Stimulated activated CD8-positive, alpha-beta memory T cell treated with anti-CD3 and anti-CD28 coated beads, Interleukin-15, amount 100 ng/mL, for 1 hour (primary cell): ENCODE measurements at places on chromosomes 2 and 18.

- peak; percentile 43 for DNase-seq
Measured at GRCh38 chr18:23871410-23871809, 143.1 kb upstream of the TTC39C start.

- DNase-seq, result no peak
Measured at GRCh38 chr2:214839464-214839863, 30.0 kb upstream of the BARD1 start.

GRCh38 chr18:37270038-37270665 is 295.4 kb downstream of the CELF4 start:
- no peak for DNase-seq

DNA sequence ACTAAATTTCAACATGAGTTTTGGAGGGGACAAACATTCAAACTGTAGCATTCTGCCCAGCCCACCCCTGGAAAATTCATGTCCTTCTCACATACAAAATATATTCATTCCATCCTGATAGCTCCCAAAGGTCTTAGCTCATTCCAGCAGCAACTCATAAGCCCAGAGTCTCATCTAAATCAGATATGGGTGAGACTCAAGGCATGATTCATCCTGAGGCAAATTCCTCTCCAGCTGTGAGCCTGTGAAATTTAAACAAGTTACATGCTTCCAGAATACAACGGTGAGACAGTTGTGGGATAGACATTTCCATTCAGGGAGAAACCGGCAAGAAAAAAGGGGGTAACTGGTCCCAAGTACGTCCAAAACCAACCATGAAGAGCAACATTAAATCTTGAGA is 43.5 kb upstream of the FAHD2A start:
- DNase-seq, result no peak

DNA sequence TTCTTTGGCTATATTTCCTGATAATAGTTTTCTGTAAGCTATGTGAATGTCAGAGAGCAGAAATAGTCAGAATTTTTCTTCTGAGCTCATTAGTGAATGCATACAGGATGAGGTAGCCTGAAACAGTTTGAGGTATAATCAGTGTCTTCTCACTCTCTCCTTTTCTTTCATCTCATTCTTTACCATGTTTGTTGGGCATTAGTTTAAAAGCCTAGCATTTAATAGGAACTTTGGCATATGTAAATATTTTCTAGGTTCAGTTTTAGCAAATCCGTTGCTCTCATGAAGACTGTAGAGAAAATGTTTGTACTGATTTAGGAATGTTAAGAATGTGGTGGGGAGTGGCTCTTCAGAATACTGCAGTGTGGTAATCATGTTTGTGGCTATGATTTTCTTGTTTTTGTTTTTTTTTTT is 119.4 kb downstream of the PARD3B start:
- no peak for DNase-seq

DNA sequence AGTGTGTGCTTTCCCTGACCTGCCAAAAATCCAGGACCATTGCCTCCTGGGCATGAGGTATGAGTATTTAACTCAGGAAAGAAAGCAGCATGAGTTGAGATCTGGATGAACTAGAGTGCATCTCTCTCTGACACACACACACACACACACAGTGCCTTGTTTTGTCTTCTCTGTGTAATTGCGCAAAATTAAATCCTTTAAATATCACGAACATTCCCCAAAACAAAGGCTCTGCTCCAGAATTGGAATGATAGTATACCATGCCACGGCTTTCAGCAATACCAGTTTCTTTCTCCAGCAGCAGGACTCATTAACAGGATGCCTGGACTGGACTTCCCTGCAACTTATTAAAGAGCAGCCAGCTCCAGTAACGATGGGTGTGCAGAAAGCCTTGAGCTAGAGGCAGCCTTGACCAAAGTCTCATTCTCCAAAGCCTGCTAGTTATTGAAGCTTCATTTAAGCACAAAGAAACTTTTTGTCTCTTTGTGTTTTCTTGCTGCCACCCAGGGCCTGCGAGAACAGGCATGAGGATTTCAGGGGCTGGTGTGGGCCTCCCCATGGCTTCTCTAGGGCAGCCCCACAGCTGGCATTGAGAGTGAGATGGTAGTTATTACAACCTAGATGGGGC is 101.7 kb downstream of the NRP2 start:
- DNase-seq, result no peak

DNA sequence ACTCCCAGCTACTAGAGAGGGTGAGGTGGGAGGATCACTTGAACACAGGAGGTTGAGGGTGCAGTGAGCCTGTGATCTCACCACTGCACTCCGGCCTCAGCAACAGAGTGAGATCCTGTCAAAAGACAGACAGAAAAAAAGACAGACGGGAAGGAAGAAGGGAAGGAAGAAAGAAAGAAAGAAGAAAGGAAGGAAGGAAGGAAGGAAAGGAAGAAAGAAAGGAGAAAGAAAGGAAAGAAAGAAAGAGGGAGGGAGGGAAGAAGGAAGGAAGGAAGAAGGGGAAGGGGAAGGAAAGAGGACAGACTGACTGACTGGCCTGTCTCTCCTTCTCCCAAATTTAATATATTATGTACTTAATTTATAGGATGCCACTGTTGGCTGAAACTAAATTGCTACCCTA is 21.6 kb downstream of the SP9 start:
- DNase-seq, result no peak

- no peak for DNase-seq
Measured at GRCh38 chr2:240453461-240454105, 18.1 kb downstream of the GPC1 start.

DNA sequence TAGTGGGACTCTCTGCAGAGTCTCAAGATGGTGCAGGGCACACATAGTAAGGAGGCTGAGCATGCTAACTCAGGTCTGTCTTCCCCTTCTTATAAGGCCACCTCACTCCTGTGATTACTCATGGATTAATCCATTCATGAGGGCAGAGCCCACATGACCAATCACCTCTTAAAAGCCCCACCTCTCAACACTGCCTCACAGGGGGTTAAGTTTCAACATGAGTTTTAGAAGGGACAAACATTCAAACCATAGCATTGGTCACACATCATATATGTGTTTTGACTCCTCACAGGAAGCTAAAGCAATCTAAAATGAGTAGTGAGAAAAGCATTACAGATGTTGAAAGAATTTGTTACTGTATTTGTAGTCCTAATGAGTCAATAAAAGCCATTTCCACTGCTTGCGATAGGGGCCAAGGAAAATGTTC is 57.5 kb downstream of the DTNA start:
- DNase-seq, result no peak

- DNase-seq, result no peak
Measured at GRCh38 chr2:205024822-205025518, 479.7 kb downstream of the PARD3B start.

DNA sequence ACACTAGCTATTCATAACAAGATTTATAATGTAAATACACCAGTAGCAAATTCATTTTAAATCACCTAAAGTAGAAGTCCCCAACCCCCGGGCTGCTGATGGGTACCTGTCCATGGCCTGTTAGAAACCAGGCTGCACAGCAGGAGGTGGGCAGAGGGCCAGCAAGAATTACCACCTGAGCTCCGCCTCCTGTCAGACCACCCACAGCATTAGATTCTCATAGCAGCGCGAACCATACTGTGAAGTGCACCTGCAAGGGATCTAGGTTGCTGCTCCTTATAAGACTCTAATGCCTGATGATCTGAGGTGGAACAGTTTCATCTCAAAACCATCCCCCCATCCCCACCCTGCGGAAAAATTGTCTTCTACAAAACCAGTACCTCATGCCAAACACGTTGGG is 71.3 kb downstream of the KANSL1L start:
- DNase-seq, result no peak

- DNase-seq, result no peak
Measured at GRCh38 chr2:33291278-33292013, 185.0 kb upstream of the RASGRP3 start.

- DNase-seq, result no peak
Measured at GRCh38 chr18:57432751-57433400, 2.3 kb upstream of the ONECUT2 start.

- no peak for DNase-seq
Measured at GRCh38 chr2:163132850-163133249, 294.3 kb upstream of the KCNH7 start.

- DNase-seq, result no peak
Measured at GRCh38 chr18:35852786-35853185, 119.7 kb upstream of the RMP24 start.

DNA sequence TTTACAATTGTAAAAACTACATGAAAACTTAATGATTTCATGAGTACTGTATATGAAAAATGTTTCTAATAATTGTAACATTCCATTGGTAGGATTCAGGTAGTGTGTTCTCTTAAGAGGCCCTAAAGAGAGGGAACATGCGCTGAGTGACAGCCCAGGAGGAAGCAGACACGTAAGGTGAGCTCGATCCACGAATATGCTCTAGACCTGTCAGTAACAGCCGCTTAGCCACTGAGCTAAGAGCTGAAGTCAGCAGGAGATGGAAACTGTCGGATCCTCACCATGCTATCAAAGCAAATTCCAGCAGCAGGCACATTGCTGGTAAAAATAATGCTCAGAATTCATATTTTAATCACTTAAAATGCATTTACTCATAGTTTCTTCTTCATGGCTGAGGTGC is 346.5 kb downstream of the TGIF1 start:
- no peak for DNase-seq

DNA sequence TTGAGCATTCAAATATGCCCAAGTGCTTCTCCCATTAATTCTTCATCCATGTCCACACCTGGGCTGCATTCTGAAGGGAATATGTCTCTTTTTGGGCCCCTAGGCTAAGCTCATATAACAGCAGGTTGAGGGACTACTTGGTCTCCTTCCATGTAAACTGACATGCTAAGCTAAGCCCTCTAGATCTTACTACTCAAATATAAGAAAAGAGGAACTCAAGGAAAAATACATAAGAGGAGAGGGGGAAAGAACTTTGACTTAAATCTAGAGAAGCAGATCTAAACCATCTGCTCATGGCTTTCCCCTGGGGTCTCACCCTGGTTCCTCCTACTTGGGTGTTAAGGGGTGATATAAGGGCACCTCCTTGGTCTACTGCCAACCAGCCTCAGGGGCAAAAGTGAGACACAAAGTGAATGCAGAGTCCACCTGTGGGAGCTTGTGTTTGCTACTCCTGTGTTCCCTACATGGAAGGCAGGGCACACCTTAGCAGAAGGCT is 19.8 kb upstream of the NFU1 start:
- no peak for DNase-seq

GRCh38 chr2:19359456-19359855 is 1.0 kb upstream of the OSR1 start:
- DNase-seq, result no peak

GRCh38 chr2:218958276-218958675 is 1.2 kb upstream of the CDK5R2 start:
- no peak for DNase-seq

DNA sequence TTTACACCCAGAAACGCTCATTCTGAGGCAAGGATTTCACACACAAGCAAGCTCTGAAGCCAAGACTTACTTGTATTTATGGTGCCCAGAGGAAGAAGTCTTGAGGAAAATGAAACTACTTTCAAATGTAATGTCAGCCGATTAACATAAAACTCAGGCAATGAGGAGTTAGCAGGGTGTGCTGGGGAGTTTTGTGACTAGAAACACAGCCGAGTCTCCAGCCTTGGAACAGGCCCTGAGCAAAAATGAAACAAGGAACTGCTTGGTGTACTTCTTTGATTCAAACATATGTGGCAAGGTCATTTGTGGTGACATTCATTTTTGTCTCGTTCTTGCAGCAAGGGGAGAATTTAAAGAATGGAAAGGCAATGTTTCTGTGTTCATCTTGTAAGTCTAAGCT is 4.5 kb downstream of the DYTN start:
- no peak for DNase-seq

GRCh38 chr2:95531254-95531771 is 46.8 kb upstream of the TRIM43B start:
- DNase-seq, result no peak
